ENCODE measurements at places on chromosomes 3 and 15.

DNA sequence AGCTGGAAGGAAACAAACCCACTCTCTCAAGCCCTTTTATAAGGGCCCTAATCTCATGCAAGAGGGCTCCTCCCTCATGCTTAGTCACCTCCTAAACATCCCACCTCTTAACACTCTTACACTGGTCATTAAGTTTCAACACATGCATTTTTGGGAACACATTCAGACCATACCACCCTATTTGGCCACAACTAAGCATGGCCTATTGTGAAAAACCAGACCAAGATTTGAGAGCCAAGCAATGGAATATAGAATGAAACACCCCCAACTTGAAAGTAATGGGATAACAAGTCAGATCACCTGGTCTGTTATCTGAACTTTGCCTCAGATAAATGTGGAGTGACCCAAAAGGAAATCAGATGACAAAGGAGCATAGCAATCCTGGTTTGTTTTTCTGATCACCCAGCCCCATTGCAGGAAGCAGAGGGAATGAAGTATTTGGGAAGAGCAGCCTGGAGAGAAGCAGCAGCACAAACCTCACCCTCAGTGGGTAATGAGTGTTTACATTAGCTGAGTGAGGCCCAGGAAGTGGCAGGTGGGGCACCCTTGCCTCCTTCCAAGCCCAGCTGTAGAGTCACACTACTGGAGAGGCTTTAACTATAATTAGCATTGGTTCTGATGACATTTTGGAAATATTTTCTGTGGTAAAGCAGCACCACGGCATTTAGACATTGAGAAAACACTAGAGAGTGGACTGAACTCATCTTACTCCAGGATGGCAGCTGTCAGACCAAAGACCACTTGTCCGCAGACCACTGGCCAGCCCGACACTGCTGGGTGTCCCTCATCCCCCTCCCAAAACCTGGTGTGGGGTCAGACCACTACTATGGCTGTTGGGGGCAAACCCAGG is 48.8 kb upstream of the PRTG start:
- DNase-seq = no peak

- DNase-seq = no peak
Observed at GRCh38 chr3:133691273-133692107, 29.7 kb upstream of the TOPBP1 start.

GRCh38 chr3:134707908-134708597 is 57.2 kb upstream of the KY start:
- no peak for DNase-seq

DNA sequence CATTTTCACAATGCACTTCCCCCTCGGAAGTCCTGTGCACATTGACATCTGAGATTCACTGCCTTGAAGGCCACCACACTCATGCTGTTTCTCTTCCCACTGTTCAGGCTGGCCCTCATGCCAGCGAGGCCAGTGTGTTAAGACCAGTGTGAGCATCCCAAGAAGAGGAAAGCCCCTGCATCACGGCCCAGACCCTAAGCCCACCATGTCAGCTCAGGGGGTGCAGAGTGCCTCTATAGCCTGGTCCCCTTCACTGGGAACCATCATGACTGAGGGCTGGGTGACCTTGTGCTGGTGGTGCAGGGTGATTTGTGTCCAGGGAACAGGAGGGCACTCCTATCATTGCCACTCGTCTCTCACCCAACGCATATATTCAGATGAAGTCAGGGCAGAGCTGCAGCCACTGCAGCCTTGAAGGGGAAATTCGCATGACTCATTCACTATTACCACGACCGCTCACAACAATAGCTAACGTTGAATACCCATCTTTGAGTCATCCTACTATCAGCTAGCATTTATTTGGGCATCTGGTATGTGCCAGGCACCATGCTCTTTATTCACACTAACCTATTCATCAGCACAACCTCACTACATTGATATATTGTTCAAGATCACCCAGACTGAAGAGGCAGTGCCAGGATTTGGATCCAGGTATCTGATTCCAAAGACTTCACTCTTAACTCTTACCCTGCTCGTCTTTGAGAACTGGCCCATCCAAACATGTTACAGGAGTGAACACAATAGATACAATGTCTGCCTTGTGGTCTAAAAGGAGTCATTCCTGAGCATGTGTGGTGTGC is 58.8 kb upstream of the SLC6A11 start:
- DNase-seq = no peak

- no peak for DNase-seq
Observed at GRCh38 chr3:98185180-98185579, 18.7 kb downstream of the OR5H15 start.

DNA sequence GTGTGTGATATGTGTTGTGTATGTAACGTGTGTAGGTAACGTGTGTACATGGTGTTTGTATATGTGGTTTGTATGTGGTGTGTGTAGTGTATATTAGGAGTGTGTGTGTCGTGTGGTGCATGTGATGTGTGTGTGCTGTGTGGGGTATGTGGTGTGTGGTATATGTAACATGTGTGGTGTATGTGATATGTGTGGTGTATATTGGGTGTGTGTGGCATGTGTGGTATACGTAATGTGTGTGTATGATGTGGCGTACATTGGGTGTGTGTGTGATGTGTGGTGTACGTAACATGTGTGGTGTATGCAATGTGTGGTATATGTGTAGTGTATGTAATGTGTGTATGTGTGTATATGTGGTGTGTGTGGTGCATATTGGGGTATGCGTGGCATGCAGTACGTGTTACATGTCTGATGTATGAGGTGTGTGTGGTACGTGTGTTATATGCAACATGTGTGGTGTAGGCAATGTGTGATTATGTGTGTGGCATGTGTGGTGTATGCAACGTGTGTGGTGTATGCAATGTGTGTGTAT is 41.2 kb downstream of the ARRDC4 start:
- no peak for DNase-seq

DNA sequence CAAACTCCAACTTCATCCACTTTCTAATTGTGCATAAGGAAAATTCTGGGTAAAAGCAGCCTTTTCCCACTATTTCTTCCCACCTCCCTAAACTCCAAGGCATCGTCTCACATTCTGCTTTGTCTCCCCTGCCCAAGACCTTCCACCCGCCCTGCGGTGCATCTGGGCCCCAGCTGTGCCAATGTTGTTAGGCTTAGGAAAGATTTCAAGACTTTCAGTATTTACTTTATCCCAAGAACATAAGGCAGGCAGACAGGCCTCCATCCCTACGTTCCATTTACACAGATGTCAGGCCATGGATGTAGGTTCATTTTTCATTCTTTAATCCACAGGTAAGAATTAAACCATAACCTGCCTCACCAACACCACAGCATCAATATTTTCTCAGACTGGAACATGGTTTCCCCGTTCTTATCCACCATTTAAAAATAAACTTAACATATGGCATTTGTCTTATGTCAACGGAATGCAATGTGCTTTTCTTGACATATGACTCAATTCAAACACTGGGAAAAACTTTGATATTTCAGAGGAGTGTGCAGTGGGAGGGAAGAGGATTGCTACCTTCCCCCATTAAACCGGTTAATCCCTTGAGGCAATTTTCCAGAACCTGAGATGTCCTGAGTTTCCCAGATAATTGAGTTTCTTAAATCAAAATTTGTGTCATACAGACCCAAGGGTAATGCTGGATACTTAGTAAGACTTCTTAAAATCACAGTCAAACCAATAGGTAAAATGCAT is 238.0 kb upstream of the LRIG1 start:
- DNase-seq = no peak

DNA sequence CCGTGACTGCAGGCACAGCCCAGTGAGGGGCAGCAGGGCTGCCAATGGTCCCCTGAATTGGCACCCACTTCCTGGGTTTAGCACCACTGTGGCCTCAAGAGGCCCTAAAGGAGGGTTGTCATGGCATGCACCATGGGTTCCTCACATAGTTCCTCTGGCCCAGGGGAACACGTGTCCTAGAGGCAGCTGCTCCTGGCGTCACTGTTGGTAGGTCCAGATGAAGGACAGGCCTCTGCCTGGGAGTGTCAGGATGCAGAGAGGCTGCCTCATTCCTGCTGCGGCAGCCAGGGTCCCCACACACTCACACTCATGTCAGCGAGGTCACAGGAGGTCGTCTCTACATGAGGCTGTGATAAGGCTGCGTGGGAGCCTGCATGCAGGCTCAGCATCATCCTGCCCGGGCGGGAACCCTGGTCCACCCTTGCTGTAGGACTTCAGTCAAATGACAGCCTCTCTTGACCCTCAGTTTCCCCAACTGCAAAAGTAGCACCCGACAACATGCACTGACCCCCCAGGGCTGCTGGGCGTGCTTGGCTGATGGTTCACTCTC is 26.1 kb upstream of the SFMBT1 start:
- DNase-seq = no peak

GRCh38 chr3:71103430-71103921 is 480.1 kb downstream of the FOXP1 start:
- no peak for DNase-seq

DNA sequence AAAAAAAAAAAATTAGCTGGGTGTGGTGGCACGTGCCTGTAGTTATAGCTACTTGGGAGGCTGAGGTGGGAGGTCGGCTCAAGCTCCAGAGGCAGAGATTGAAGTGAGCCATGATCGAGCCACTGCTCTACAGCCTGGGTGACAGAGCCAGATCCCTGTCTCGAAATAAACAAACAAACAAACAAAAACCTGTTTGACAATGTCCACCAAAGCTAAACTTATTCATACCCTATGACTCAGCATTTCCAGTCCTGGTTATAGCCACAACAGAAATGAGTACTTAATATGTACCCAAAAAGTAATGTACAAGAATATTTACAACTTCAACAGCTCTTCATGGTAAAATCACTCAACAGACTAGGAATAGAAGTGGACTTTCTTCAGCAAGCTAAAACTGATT is 31.1 kb downstream of the SERP1 start:
- DNase-seq = no peak

GRCh38 chr3:72538070-72538745 is 310.0 kb downstream of the SHQ1 start:
- no peak for DNase-seq
